ENCODE measurements at places on chromosomes 2 and 18.

GRCh38 chr18:68705119-68705518 is 9.8 kb downstream of the TMX3 start:
- no peak for DNase-seq

DNA sequence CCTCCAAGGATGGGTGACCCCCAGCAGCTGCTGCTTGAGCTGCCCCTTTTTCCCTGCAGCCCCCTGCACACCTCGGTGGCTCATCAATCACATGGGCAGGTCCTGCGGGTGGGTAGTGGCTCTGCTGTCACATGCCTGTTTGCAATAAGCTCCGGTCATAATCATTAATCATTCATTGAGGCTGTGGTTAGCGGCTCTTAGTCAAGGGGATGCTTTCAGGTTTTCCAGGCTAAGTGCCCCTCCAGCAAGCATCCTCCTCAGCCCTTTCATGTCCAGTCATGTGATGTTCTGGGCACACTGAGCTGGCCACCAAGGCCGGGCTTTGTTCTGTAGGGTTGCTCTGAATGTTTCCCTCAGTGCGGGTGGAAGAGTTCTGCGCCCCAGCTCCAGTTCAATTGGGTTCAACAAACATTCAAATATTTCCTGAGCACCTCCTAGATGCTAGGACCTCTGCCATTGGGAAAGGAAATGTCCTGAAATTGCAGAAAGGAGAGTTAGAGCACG is 96.4 kb upstream of the LDAH start:
- DNase-seq = no peak

GRCh38 chr18:3892152-3892551 is 442.2 kb downstream of the TGIF1 start:
- no peak for DNase-seq

DNA sequence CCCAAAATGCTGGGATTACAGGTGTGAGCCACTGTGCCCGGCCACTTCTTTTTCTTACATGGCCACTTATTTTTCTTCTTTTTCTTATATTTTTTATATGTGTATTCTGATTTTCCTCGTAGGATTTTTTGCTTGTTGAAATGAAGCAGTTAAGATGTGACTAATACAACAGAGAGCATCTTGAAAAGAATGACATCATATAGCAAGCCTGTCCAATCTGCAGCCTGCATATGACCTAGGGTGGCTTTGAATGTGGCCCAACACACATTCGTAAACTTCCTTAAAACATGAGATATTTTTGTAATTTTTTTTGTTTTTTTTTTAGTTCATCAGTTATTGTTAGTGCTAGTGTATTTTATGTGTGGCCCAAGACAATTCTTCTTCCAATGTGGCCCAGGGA is 704.0 kb downstream of the NRXN1 start:
- no peak for DNase-seq

DNA sequence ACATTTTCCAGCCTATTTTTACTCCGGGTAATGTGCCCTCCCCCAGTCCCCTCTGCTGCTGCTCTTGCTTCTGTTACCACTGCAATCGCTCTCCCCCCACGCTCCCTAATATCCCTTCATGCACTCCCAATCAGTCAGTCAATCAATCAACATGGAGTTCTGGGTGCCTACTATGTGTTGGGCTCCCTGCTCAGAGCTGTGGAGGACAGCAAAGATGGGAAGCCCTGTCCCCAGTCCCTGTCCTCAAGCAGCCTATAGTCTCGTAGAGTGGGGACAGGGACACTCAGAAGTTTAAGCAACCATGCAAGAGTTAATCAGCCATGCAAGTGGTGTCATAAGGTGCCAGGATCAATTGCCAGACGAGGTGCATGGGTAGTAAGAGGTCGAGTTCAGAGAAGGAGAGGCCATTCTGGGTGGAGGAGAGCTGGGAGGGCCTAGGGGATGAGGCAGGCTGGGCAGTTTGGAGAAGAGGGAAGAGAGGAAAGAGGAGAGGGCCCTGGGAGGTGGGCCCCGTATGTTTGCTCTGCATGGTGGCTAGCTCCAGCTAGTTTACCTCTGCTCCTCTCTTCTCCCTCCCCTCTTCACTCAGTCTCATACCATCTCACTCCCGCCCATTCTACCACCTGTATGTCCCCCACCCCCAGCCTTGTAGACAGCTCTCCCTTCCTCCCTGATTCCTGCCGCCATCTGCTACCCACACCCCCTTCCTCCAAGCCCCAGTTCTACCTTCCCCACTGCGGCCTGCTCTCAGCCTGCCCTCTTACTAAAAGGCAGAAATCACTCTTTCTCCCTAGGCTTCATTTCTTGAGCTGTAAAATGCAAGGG is 3.9 kb downstream of the ASIC4 start:
- DNase-seq = no peak

DNA sequence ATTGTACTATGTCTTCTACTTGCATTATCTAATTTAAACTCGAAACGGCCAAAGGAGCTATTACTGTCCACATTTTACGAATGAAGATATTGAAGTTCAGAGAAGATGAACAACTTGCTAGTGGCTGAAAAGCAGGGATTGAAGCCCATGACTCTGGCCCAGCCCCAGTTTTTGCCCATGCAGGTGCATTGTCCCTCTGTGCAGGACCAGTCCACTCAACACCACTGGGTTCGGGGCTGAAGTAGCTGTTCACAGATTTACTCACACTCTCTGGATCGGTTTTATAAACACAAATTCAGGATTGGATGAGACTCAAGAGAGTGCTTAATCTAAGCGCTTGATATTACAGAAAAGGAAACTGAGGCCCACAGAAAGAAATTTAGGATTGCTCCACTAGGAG is 1.4 kb upstream of the IHH start:
- no peak for DNase-seq

GRCh38 chr2:43157506-43158246 is 68.7 kb downstream of the ZFP36L2 start:
- DNase-seq = no peak

- DNase-seq = no peak
Observed at GRCh38 chr2:101341901-101342624, 33.6 kb upstream of the RNF149 start.

DNA sequence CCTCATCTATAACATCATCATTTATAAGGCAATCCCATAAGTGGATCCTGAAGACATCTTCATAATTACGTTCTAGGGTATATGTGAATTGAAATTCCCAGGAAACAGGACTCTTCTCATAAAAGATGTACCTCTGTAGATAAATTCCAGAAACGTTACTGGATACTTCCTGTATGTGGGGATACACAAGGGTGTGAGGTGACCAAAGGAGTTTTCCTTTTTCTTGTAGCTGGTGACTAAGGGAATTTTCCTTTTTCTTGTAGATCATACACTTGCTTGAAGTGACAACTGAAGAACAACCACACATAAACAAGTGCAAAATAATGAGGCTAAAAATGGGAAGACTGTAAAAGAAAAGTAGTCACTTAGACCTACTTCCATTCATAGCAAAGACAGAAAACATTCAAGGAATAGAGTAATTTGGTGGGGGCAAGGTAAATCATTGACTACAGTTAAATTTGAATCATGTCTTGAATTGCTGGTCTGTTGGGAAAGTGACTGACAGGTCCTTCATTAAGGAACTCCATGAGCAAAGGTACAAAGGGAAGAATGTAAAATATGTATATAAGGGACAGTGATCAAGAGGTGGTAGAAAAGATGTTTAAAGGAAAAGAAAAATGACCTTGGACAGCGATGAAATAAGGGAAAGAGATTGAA is 53.2 kb upstream of the UBE2E3 start:
- no peak for DNase-seq

GRCh38 chr2:33458248-33458819 is 18.1 kb upstream of the RASGRP3 start:
- DNase-seq = no peak

DNA sequence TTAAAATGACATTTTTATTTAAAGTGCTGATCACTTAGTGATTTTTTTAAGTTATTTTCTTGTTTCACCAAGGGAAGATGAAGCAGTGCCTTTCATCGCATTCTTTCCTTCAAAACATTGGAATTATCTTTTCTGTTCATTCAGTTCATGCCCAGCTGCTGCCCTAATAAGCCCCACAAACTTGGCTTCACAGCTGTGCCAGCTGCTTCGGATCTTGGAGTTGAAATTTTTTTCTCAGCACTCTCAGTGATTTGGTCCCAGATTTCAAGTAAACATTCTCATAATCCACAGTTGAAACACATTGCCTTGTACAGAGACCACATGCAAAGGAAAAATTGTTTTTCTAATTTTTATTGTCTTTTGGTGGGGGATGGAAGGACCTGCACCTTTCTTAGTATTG is 353.3 kb upstream of the LRP1B start:
- no peak for DNase-seq

GRCh38 chr18:13136904-13137669 is 81.5 kb upstream of the LDLRAD4 start:
- DNase-seq = no peak

GRCh38 chr2:111708476-111709180 is 175.4 kb downstream of the ANAPC1 start:
- DNase-seq = no peak

- DNase-seq = no peak
Observed at GRCh38 chr2:150095361-150096095, 391.9 kb downstream of the RND3 start.

DNA sequence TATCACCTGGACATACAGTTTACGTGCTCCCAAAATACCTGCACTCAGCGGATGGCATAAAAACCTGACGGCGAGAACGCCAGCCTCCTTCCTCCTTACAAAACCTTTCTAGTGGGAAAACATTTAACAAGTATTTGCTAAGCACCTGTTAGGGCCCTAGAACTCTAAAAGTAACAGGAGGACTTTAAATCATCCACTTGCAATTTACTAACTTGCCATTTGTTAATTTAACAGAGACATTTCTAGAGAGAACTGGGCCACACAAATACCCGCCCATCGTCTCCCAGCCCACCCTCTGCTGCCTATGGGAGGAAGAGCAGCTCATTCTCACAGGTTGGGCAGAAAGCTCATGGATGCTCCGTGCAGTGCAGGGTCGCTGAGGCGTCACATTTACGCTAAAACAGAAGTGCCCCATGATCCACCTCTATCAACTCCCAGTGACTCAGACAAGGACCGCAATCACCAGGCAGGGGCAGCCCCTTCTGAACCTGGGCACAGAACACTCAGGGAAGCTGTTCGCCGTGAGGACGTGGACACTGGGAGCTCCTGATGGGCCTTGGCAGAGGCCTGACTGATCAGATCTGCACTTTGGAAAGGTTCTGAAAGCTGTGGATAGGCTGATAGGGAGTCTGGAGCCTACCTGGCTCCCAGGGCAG is 106.9 kb downstream of the HDAC4 start:
- DNase-seq = no peak

DNA sequence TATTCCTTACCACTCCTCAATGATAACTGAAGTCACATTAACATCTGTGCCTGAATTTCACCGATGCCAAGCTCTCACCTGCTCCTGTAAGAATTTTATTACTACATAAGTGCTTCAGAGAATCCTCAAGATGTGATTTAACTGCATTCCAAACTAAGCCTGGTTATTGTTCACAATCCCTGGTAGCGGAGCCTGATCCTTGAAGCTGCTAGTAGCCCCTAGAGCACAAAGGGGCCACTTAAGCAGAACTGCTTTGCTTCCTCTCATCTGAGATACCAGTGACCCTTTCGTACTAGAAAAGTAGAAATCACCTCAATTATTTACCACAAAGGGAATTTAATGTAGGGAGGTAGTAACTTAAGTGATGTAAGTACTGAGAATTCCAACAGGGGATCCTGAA is 529.6 kb downstream of the CPS1 start:
- DNase-seq = no peak

GRCh38 chr2:67945940-67946339 is 116.9 kb downstream of the C1D start:
- DNase-seq = no peak

- no peak for DNase-seq
Observed at GRCh38 chr2:100126201-100126600, 16.2 kb downstream of the AFF3 start.

DNA sequence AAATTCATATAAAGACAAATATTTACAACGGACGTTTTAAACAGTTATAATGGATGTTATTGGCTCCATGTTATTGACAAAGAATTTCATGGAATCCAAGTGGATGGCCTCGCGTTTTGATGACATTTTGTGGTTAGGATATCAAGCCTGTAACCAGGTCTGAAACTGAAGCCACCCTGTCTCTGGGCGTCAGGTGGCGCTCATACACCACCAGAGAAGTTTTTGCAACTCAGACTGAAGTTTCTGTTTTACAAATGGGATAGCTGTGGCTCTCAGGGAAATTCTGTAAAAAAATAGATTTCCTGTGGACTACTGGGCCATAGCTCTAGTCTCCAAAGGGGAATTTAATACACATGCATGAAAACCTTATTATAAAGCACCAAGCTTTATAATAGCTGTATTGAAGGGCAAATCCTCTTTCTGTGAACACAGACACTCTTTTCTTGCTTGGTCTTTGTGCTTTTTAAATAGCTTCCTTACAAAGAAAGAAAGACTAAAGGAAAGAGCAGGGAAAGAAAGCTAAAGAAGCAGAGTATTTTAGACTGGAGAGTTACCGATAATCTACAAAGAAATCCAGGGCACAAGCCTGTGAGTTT is 86.7 kb downstream of the C18orf54 start:
- peak; percentile 32 for DNase-seq

DNA sequence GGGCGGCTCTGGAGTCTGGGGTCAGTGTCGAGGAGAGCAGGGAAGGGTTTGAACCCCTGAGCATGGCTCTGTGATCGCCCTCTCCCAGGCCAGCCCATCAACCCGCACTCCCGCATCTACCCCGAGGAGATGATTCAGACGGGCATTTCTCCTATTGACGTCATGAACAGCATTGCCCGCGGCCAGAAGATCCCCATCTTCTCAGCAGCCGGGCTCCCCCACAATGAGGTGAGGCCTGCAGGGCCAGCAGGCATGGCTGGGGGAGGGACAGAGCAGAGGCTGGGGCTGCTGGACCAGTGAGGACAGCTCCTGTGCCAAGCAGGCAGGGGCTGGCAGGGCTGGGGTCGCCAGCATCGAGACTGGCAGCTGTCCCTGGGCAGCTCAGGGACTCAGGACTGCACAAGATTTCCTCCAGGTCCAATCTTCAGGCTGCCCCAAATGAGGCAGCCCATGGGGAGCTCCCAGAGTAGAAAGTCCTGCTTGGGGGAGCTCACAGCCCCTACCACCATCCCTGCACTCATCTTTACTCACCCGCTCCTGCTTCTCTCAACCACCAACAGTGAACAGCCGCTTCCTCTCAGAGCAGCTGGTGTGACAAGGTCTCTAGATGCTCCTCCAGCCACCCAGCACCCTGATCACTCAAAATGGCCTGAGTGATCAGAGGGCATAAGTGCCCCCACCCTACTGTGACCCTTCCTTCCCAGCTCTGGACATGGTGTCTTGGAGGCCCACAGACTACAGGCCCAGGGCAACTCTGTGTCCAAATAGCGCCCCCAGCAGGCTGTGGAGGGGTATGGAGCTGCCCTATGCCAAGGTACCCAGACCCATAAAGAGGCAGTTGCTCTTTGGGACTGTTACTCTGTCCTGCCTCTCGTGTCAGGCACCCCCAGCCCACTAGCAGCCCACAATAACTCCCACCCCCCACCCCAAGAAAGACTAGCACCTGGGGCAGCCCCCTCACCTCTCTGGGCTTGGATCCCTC is 18.3 kb upstream of the ANKRD53 start:
- no peak for DNase-seq
